Stimulated activated CD8-positive, alpha-beta memory T cell treated with anti-CD3 and anti-CD28 coated beads, Interleukin-2, amount 100 ng/mL, for 48 hours (primary cell): ENCODE measurements at places on chromosomes 11 and 22.

- DNase-seq, result no peak
Observed at GRCh38 chr11:70933981-70934583, 318.3 kb downstream of the SHANK2 start.

DNA sequence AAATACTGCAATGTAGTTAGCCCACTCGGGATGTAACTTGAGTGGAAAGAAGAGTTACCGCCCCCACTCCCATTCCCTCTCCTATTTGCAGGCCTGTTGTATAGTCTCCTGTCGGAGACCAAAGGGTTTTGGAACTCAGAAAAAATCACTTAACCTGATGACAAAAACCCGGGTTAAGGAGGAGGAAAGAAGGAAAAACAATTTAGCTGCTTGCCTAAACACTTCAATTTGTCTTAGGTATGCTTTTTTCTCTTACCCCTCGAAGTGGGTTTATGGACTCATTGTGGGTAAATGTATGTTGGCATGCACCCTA is 2.2 kb downstream of the YAP1 start:
- no peak for DNase-seq

DNA sequence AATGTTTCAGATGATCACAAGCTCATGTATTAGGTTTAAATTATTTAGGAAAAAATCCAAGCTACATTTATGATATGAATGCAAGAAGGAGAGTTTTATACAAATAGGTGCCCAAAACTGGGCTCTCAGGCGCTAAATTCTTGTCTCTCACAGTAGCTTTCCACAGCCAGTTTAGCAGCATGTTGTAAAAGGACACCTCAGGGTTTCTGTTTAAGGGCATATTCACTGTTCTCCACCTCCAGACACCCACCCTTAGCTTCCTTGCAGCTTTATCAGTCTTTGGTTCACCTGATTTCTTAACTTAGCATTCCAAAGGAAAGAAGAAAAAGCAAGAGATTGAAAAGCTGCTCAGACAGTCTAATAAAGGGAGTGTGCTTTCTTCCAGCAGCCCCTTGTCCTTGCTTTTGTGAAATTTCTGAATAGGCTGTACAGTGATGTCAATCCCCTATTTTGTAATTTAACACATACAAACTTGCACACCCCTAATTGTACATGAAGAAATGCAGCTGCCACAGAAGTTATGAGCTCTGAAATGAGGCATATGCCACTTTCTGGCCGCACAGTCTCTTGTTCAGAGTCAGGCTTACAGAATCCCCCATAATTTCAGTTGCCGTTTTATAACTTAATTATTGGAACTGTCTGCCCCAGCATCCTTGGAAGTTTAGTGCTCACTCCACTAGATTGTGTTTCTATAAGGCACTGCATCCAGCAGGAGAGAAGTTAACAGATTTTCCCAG is 262.1 kb downstream of the DDX10 start:
- no peak for DNase-seq

- DNase-seq, result no peak
Observed at GRCh38 chr11:129637473-129637872, 178.2 kb upstream of the TMEM45B start.

DNA sequence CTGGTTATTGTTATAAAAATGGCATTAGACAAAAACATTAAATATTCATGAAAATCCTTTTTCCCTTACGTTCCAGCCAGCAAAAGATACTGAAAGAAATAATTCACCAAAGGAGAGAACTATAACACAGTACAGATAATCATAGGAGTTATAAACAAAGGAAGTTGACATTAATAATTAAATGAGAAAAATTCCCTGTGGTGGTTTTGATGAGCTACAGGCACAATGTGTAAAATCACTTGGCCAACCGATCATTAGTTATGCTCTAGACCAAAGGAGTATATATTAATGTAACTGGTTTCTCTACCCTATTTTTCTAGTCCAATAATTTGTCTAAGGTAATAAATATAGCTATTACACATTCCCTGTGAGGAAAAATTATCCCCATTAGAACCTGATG is 534.7 kb downstream of the CNTN5 start:
- DNase-seq, result no peak

DNA sequence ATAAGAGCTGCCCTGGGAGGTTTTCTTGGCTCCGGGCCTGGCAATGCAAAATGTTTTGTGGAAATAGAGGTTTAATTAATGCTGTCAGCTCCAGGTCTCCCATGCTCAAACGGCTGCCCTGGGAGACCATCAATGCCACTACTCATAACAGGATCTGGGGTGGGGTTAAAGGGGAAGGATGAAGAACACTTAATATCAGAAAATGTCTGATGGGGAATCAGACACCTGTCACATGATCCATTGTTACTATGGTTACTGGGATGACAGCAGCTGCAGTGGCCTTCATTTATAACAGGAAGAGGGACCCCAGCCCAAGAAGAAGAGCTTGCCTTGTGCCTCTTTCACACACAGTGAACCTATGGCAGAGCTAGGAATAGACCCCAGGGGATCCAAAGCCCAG is 2.2 kb upstream of the SYT13 start:
- no peak for DNase-seq

DNA sequence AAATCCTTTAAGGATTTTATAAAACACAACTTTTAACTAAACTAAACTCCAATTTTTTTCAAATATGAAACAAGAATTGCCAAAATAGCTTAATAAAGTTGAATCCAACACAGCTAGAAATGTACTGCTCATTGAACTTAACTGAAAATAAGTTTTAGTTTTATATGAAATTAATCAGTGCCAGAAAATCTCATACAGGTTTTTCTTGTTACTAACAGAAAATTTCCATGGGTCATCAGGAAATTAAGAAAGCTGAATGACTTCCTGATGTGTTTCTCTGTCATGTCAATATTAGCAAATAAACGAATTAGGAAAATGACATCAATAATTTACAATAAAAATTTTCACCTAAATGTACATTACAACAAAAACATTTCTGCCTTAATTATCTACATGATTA is 3.5 kb downstream of the CCDC73 start:
- DNase-seq, result no peak

DNA sequence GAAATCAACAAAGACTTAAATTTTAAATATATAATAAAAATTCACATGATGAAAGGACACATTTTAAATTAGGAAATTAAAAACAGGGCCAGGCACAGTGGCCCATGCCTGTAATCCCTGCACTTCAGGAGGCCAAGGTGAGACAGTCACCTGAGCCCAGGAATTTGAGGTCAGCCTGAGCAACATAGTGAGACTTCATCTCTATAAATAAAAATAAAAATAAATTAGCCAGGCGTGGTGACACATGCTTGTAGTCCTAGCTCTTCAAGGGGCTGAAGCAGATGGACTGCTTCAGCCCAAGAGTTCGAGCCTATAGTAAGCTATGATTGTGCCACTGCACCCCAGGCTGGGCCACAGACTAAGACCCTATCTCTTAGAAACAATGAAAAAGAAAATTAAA is 29.3 kb downstream of the RRAS2 start:
- no peak for DNase-seq

GRCh38 chr11:106322106-106322505 is 244.6 kb downstream of the AASDHPPT start:
- no peak for DNase-seq

DNA sequence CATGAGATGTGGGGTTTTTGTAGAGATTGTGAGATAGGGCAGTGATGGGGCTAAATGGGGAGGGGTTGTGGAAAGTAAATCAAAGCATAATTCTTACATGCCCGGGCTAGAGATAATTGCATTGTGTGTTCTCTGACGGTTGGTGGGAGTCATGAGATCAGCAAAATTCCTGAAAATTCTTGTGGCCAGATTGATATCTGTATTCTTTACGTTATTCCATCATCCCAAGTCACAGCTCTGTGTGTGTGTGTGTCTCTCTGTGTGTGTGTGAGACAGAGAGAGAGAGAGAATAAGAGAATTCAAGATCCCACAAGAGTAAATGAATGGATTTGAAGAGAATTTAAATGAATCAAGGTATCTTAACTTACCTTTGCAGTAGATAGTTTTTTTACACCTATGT is 138.6 kb upstream of the ARHGAP20 start:
- DNase-seq, result no peak

- DNase-seq, result no peak
Observed at GRCh38 chr22:46641811-46642266, 21.7 kb downstream of the GRAMD4 start.

DNA sequence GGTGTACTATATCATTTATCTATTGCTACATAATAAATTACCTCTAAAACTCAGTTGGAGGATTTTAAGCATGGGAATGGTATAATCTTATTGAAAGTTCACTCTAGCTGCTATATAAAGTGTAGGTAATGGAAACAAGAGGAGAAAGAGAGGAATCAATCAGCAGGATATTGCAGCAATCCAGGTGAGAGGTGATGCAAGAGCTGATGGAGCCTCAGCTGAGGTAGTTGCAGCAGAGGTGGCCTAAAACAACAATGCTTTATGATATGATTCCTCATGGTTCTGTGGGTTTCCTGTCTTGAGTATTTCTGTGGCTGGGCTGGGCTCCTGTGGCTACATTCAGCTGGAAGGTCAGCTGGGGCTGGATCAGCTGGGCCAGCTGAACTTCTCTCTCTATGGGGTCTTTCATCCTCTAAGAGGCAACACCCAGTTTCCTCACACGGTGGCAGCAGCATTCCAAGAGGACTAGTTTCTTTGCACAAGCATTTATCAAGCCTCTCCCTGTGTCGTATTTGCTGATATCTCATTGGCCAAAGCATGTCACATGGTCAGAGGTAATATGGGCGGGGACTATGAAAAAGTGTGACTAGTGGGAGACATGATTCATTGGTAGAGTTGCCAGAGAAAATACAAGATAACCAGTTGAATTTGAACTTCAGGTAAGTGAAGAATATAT is 135.4 kb upstream of the LARGE1 start:
- DNase-seq, result no peak

GRCh38 chr11:86625544-86625943 is 46.9 kb downstream of the ME3 start:
- DNase-seq, result no peak

GRCh38 chr22:47307326-47307725 is 544.9 kb downstream of the TBC1D22A start:
- DNase-seq, result no peak

DNA sequence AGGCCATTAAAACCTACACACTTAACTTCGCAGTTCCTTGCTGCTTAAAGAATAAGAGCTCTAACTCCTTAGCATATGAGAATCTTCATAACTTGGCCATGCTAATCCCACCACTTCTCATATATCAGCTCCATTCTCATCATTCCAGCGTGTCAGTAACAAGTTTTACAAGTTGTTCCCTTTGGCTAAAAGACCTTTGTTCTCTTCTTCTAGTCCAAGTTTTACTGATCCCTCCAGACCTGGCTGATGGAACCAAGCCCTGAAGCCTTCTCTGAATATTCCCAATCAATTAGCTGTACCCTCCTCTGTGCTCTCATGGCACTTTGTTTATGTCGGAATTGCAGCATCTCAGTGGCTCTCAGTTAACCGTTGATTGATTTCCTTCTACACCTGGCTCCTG is 35.8 kb downstream of the GAB2 start:
- no peak for DNase-seq

DNA sequence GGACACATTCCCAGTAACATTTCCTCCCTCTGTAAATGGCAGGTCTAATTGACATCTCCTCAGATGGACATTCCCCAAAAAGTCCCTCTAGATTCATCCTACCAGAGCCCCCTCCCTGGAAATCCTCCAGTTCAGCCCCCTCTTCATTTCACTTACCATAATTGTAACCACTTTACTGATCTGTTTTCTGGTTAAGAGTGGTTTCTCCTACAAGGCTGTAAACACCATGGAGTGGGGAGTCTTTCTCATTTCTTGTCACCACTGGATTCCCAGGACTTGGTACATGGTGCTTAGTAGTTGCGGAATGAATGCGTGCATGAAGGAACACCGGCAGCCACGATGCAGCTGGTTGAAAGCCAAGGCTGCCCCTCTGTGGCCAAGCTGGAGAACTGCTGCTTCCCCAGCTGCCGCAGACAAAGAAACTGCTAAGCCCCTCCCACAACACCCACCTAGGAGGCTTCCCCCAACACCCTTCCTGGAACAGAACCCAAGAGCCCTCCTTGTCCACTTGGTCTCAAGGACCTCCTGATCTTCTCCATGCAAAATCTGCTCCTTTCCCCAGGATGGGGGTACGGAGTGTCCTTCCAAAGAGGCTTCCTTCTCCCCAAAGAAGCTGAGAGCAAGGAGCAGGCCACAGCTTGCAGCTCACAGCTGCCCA is 18.6 kb upstream of the SCARF2 start:
- peak; percentile 62 for DNase-seq

DNA sequence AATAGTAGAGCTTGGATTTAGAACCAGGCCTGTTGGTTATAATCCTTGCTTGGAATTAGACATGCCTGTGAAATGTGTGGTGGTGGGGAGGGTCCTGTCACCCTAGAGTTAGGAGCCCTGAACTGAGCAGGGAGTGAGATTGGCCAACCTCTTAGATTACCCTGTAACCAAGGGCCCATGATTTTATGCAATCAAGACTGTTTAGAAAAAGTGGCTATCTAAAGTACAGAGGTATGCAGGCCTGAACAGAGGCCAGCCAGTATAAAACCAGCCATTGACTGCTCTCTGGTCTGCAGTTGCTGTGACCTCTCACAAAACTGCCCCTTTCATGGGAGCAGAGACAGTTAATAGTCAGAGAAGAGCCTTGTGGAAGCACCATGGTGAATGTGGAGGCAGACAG is 36.2 kb downstream of the SERPINH1 start:
- no peak for DNase-seq

DNA sequence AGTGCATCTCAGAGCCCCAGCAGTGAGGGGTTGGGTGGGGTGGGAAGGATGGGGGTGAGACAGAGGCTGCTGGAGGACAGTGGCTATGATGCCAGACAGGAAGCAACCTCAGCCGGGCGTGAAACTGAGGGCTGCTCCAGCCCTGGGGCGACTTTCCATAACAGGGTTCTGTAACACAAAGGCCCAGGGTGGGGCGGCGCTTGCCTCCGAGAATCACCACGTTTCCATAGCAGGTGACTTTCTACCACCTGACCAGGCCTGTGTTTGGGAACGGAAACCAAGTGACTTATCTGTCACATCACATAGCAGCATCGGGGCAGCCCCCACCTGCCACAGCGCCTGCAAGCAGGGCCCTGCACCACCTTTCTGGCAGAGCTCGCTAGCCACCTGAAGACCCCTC is 85.8 kb downstream of the TRMU start:
- DNase-seq, result peak; percentile 13

DNA sequence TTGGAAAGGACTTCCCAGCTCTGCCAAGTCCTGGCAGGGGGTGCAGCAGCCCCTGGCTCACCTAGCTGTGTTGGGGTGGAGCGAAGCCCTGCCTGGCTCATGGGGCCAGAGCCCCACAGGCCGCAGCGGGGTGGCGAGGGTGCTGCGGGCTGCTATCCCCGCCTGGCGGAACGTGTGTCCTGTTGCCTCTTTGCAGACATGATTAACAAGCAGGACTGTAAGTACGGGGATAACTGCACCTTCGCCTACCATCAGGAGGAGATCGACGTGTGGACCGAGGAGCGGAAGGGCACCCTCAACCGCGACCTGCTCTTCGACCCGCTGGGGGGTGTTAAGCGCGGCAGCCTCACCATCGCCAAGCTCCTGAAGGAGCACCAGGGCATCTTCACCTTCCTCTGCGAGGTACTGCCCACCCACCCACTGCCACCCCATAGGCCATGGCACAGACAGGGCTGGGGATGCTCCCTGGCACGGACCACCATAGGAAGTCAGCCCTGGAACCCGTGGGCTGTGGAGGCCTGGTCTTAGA is 35.9 kb upstream of the TEF start:
- DNase-seq, result no peak

GRCh38 chr22:17429516-17429915 is 60.3 kb downstream of the CECR2 start:
- DNase-seq, result no peak

- no peak for DNase-seq
Observed at GRCh38 chr11:15609445-15609844, 494.7 kb downstream of the INSC start.
